Uterine smooth muscle cell (primary cell): ENCODE measurements at places on chromosomes 2 and 18. TPM values are rescaled to one million over a fixed set of nuclear protein-coding genes. Genes with fewer than 3 reads are reported as not detected.

Gene HOXD11
- 3.0 and 3.9 TPM in 2 replicates for total RNA-seq

Gene ARHGEF33
- total RNA-seq: 0.22 and 1.5 TPM in 2 replicates

Gene GTF2A1L
- 0.11 and 1.6 TPM in 2 replicates for total RNA-seq

Gene MAPK4
- not detected in 2 replicates for total RNA-seq

Gene UGT1A5
- not detected in 2 replicates for total RNA-seq

Gene ALPP
- not detected in 2 replicates for total RNA-seq

Gene CSRNP3
- 1.8 and 1.9 TPM in 2 replicates for total RNA-seq

Gene UCN
- total RNA-seq: 0.22 and 1.00 TPM in 2 replicates

Gene GDF7
- total RNA-seq: 4.0 and 4.1 TPM in 2 replicates

Gene PRR30
- not detected in 2 replicates for total RNA-seq
